Activated naive CD4-positive, alpha-beta T cell treated with Interleukin-2 at 50 U/mL for 16 hours (primary cell): ENCODE measurements at places on chromosomes 12 and 14.

- DNase-seq, result no peak
These were observed 7.4 kb downstream of the CIT start for GRCh38 chr12:119869720-119870119.

DNA sequence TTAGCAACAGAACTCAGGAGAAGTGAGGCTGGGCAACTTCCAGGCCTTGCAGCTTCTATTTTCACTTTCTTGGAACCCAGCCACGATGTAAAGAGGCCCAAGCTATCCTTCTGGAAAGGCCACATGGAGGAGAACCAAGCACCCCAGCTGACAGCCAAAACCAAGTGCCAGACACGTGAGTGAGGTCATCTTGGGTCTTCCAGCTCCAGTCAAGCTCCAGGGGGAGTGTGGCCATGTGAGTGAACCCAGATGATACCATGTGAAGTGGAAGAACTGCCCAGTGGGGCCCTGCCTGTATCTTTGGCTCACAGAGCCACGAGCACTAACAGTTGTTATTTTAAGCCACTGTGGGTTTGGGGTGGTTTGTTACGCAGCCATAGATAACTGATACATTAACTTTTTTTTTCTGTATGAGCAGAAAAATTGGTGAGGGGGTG is 126.8 kb upstream of the MAP1LC3B2 start:
- DNase-seq, result no peak

- no peak for DNase-seq
These were observed 12.2 kb upstream of the OR5AU1 start for GRCh38 chr14:21168055-21168454.

DNA sequence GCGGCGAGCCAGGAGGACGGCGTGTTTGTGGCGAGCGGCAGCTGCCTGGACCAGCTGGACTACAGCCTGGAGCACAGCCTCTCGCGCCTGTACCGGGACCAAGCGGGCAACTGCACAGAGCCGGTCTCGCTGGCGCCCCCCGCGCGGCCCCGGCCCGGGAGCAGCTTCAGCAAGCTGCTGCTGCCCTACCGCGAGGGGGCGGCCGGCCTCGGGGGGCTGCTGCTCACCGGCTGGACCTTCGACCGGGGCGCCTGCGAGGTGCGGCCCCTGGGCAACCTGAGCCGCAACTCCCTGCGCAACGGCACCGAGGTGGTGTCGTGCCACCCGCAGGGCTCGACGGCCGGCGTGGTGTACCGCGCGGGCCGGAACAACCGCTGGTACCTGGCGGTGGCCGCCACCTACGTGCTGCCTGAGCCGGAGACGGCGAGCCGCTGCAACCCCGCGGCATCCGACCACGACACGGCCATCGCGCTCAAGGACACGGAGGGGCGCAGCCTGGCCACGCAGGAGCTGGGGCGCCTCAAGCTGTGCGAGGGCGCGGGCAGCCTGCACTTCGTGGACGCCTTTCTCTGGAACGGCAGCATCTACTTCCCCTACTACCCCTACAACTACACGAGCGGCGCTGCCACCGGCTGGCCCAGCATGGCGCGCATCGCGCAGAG is 873 bp downstream of the PLXNC1 start:
- DNase-seq, result peak; percentile 47

DNA sequence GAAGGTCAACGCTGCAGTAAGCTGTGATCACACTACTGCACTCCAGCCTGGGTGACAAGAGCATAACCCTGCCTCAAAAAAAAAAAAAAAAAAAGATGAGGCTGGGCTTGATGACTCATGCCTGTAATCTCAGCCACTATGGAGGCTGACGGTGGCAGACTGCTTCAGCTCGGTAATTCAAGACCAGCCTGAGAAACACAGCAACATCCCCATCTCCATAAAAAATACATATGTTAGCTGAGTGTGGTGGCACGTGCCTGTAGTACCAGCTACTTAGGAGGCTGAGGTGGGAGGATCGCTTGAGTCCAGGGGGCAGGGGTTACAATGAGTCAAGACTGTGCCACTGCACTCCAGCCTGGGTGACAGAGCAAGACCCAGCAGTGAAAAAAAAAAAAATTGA is 50.4 kb downstream of the GXYLT1 start:
- peak; percentile 14 for DNase-seq

GRCh38 chr12:19848421-19848820 is 409.1 kb downstream of the AEBP2 start:
- no peak for DNase-seq

GRCh38 chr14:95381726-95382125 is 62.0 kb upstream of the CLMN start:
- no peak for DNase-seq

DNA sequence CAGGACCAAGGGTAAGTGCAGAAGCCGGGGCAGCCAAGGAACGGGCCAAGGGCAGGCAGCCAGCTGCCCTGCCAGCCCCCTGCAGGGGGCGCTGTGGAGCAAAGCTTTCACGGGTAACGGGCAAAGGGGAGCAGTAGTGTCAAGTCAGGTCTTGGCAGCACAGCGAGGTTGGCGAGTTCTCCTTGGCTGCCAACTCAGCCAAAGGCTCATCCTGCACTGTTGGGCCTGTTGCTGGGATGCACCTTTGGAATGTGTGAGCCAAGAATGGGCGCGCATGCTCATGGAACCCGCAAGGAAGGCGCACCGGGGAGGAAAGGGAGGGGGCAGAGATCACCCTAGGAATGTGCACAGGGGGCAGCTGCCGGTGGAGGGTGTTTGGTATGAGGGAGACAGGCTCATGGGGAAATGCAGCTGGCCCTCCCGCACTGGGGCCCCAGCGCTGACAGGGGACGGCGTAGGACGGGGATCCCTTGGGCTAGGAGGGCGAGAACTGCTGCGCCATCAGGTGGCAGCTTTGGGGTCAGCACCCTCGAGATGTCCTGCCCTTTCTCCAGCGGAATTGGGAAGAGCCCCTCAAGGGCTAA is 138.0 kb downstream of the ASCL4 start:
- DNase-seq, result peak; percentile 58

- DNase-seq, result no peak
These were observed 53.4 kb downstream of the CYP46A1 start for GRCh38 chr14:99737451-99737951.

DNA sequence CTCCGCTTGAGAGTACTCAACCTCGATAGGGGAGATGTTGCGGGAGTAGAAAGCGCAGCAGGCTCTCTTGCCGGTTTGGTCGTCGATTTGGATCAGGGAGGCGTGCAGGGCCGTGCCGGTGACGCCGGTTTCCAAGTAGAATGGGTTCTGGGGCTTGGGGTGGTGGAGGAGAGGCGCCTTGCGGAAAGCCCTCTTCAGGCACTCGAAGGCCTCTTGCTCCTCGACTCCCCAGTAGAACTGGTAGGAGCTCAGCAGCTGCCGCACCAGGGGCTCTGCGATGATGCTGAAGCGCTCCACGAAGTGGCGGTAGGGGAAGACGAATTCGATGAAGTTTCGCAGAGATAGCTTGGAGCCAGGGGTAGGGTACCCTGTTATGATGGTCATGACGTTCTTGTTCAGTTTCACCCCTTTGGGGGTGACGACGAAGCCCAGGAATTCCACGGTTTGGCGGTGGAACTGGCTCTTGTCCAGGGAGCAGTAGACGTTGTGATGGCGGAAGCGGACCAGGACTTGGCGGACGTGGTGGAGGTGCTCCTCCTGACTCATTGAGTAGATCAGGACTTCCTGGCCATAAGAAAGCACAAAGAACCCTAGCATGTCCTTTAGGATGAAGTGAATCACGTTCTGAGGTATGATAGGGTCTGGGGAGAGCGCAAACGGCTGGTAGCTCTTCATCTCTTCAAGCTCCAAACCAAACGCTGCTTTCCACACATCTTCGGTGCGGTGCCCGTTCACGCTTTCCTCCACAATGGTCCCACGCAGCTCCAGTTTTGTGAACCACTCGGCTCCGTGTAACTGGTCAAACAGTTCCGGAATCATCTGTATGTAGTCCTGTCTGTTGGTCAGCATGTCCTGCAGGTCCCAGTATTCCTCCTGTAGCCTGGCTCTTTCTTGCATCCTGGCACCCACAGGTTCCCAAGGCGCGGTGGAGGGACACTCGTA is 21.2 kb downstream of the RTL1 start:
- no peak for DNase-seq

DNA sequence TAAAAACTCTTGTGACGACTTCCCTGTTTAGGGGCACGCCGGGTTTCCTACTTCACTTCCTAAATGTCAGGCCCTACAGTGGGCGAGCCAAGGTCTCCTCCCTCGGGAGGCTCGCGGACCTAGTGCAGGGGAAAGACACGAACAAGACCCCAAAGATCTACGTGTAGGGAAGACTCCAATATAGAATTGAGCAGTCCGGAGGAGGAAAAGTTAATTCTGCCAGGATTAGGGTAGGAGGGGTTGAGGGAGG is 564 bp downstream of the ATXN3 start:
- peak; percentile 24 for DNase-seq

GRCh38 chr14:21536418-21537089 is 10.4 kb upstream of the SALL2 start:
- no peak for DNase-seq

DNA sequence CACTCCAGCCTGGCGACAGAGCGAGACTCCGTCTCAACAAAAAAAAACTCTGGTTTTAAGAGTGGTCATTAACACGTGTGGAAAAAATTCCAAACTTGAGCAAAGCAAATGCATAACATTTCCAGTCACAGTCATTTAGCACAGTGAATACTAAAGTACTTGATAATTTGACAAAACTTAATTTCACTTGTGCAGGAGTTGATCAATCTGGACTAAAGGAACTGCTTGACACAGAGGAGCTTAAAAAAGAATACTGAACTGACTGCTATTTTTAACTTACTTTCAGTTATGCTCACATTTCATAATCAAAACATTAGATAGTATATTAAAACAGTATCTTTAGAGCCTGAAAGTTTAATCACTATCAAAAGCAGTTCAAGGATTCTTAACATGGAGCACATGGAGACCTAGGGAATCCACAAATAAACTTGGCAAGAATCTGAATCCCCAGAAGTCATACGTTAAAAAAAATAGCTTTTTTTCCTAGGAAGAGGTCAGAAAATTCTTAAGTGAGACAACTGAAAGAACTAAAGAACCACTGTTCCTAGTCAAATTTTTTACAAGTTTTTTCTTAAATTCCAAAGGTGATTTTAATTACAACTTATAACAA is 7.4 kb downstream of the UBE2N start:
- DNase-seq, result no peak

- no peak for DNase-seq
These were observed 19.9 kb downstream of the POU6F1 start for GRCh38 chr12:51197736-51198567.

- no peak for DNase-seq
These were observed 43.5 kb upstream of the NOS1 start for GRCh38 chr12:117404940-117405339.

GRCh38 chr14:74955229-74956026 is at the start of gene PGF:
Gene PGF (minus strand): TSS chr14:74955597. CDS start chr14:74955242, 355 bp downstream.
- peak; percentile 32 for DNase-seq

GRCh38 chr12:58537278-58537677 is 383.0 kb downstream of the LRIG3 start:
- no peak for DNase-seq

- DNase-seq, result no peak
These were observed 61.4 kb downstream of the HMGA2 start for GRCh38 chr12:65885716-65886115.

GRCh38 chr12:49146406-49146805 is 15.2 kb upstream of the TUBA1B start:
- DNase-seq, result no peak

DNA sequence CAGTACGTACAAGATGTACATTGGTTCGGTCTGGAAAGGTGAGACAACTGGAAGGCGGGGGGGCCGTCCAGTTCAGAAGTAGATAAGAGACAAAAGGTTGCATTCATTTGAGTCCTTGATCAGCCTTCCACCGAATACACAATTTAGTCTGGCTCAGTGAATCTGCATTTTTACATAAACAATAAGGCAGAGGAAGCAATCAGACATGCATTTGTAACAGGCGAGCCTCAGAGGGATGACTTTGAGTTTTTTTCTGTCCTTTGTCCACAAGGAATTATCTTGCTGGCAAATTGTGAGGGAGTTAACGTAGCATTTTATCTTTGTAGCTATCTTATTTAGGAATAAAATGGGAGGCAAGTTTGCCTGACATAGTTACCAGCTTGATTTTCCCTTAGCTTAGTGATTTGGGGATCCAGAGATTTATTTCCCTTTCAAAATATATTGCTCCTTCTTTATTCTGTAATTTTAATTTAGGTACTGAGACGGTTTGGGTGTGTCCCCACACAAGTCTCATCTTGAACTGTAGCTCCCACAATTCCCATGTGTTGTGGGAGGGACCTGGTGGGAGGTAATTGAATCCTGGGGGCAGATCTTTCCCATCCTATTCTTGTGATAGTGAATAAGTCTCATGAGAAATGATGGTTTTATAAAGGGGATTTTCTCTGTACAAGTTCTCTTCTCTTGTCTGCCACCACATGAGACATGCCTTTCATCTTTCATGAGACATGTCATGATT is 59.4 kb downstream of the TESPA1 start:
- no peak for DNase-seq

DNA sequence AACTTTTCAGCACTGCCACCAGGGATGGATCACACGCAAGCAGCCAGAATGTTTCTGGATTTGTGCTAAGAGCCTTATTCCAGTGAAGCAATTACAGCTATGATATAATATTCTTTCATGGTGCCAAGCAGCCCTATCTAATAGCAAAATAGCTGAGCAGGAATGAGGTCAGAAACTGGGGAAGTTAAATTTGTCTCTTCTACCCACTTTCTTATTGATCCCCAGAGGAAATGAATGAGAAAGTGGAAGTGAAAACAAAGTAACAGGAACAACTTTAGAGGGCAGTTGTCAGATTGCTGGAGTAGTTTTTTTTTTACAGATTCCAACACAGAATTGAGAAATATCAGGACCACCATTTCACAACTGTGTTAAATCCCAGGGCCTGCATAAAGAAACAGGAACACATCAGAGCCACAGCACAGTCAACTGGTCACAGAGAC is 44.8 kb downstream of the GCH1 start:
- DNase-seq, result no peak

GRCh38 chr12:122137229-122137628 is 36.8 kb downstream of the IL31 start:
- no peak for DNase-seq

- no peak for DNase-seq
These were observed 22.3 kb downstream of the SEL1L start for GRCh38 chr14:81511111-81511904.

- no peak for DNase-seq
These were observed 211.4 kb upstream of the TMEM132C start for GRCh38 chr12:128055567-128055966.

DNA sequence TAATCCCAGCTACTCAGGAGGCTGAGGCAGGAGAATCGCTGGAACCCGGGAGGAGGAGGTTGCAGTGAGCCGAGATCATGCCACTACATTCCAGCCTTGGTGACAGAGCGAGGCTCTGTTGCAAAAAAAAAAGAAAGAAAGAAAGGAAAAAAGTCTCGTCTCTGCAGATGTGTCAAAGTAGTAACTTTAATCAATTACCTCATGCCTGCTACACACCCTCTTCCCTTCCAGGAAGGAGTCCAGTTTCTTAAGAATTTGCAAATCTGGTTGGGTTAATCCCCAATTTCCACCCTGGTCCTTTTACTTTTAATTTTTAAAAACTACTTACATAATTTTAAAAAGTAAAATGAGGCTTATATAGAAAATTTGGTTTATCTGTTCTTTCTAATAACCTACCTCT is 234.5 kb upstream of the KITLG start:
- no peak for DNase-seq
